ENCODE measurements at places on chromosomes 6 and 20.
A peak's percentile ranks its signal among the peaks of the same experiment; 100 is the strongest.

DNA sequence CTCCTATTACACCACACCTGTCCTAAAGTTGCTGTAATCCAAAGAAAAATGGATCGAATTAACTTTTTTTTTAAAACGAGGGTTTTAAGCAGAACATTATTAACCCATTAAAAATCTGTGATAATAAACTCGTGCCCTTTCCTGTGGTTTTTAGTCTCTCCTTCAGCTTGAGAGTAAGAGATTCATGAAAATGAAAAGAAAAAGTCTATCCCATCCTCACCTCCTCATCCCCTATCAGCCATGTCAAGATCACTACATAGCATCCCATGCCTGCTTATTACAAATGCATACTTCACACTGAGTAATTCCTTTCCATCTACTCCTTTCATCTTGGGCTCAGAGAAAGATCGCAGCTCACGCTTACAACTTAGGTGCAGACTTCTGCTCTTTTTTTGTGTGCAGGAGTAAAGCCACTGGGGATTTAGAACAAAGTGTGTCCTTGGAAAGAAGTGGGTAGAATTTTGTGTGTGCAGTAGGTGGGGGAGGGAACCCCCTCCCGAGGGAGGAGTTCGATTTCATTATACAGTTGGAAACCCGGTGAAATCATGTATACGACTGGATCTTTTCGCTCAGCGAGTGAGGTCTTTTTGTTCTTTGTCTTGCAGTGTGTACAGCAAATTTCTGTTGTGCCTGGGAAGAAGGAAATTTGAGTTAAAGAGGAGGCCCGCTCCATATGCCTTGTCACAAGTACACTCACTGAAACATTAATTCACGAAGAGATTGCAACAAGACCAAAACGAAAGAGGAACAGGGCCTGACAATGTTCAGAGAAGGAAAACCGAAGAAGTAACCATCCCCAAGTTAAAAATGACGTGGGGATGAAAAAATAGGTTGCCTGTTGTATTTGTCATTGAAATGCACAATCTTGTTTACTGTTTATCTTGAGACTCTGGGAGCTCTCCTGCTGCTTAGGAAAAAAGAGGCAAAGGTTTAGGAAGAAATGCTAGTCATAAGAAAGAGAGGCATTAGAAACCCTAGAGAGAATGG, 146.5 kb upstream of the ZNF217 start:
- no peaks in the 10 kb centered on the region for H3K27me3 ChIP-seq
- peak overlapping the region; percentile 87 for H3K27ac ChIP-seq
- DNase-seq, result peak; percentile 37
- H3K4me1 ChIP-seq, result peaks cover 58% of the 10 kb centered on the region
- no peaks in the 10 kb centered on the region for H3K36me3 ChIP-seq
- peak overlapping the region; percentile 77 for H3K4me3 ChIP-seq

- H3K27ac ChIP-seq, result no peak overlapping the region
- no peaks in the 10 kb centered on the region for H3K27me3 ChIP-seq
- H3K4me1 ChIP-seq, result peaks cover 16% of the 10 kb centered on the region
- no peak overlapping the region for H3K4me3 ChIP-seq
- DNase-seq, result no peak
Observed at GRCh38 chr6:52553719-52554118, 23.1 kb downstream of the TRAM2 start.

- H3K4me1 ChIP-seq, result peaks cover 23% of the 10 kb centered on the region
- H3K27me3 ChIP-seq, result no peaks in the 10 kb centered on the region
- no peak for DNase-seq
- no peak overlapping the region for H3K27ac ChIP-seq
- no peaks in the 10 kb centered on the region for H3K36me3 ChIP-seq
- H3K4me3 ChIP-seq, result no peak overlapping the region
Observed at GRCh38 chr6:108796875-108797274, 51.3 kb upstream of the ARMC2 start.

- H3K27me3 ChIP-seq, result no peaks in the 10 kb centered on the region
- H3K36me3 ChIP-seq, result peaks cover 40% of the 10 kb centered on the region
- peaks cover 84% of the 10 kb centered on the region for H3K4me1 ChIP-seq
- H3K4me3 ChIP-seq, result no peak overlapping the region
- DNase-seq, result no peak
Observed at GRCh38 chr6:15441215-15441868, 195.5 kb downstream of the JARID2 start.

DNA sequence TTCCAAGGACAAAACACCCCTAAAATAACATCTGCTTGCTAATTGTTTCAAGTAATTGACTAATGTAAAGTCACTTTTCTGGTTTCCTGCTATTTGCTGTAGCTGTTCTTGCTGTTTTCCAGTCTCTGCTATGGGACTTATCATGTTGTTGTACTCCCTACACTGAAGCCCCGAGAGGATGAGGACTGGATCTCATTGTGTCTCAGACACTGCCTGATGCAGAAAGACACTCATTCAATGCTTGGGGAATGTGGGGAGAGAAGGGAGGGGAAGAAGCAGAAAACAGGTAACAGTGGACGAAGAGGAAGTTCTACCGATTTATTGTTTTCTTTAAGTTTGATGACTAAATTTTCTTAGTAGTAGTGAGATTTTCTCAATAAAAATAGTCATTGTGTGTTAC, 79.8 kb downstream of the DOK5 start:
- H3K27me3 ChIP-seq, result peaks cover 14% of the 10 kb centered on the region
- H3K36me3 ChIP-seq, result no peaks in the 10 kb centered on the region
- H3K4me1 ChIP-seq, result peaks cover 9% of the 10 kb centered on the region

DNA sequence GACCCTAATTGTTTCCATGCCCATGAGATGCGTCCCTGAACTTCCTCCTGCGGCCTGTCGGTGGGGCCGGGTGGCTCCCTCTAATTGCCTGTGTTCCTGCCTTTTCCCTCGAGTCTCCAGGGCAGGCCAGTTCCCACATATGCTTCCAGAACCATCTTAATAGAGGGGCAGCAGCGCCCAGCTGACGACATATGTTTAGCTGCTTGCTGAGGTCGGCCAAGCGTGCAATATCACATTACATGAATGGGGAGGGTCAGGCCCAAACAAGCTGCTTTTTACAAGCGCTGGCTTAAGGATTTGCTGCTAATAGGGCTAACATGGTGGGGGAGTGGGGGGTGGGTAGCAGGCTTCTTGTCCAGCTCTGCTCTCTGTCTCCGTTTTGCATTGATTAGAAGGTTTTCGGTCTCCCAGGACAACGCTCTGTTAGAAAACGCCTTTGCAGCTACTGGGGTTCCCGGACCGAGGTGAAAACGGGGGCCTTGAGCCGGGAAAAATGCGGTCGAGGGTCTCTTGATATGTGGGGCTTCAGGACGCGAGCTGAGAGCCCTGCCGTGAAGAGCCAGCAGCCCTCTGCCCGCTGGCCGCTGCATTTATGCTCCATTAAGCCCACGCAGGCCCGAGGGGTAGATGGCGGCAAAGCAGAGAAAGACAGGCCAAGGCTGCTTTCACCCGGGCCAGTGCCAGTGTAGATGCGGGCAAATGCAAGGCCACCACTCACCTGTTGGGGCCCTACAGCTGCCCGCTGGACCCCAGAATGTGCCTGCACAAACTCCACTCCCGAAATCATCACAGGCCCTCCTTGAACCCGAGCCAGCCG, 308.5 kb downstream of the BMP7 start:
- no peak overlapping the region for H3K4me3 ChIP-seq
- no peaks in the 10 kb centered on the region for H3K36me3 ChIP-seq
- H3K27ac ChIP-seq, result no peak overlapping the region

- no peaks in the 10 kb centered on the region for H3K36me3 ChIP-seq
- H3K27ac ChIP-seq, result no peak overlapping the region
- peaks cover 4% of the 10 kb centered on the region for H3K4me1 ChIP-seq
- no peak for DNase-seq
- peaks cover 40% of the 10 kb centered on the region for H3K27me3 ChIP-seq
Observed at GRCh38 chr6:44278774-44279697, 8.8 kb downstream of the TMEM151B start.

DNA sequence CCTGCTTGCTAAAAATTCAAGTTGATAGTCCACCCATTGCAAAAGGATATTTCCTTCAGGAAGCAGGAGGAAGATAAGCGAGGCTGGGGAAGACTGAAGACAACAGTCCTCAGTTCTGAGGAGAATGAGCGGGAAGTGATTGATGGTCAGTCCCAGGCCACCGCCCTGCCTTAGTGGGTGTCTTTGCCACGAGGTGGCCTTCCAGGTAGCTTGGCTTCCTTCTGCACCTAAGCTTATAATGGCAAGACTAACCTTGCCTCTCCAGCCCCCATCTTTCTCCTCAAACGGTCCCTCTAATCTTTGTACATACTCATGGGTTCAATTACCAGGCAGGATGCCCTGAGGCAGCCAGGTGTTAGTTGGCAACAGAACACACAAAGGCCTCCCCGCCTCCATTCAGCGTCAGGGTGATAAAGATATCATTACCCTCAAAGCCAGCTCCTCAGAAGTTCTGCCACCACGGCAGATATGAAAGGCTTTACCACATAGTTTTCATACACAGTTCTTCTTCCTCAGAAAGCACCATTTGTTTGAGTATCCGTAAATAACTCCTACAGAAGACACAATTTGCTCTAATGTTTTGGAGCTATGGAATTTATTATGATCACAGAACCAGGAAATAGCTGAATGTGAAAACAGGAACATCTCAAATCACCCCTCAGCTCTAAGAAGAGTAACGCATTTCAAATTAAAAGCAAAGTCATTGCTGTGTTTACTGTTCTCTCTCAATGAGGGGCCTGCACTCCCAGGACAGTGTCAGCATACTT, 249.4 kb downstream of the ATXN1 start:
- no peaks in the 10 kb centered on the region for H3K27me3 ChIP-seq
- H3K36me3 ChIP-seq, result peaks cover 7% of the 10 kb centered on the region
- H3K4me1 ChIP-seq, result peaks cover 49% of the 10 kb centered on the region
- H3K27ac ChIP-seq, result peak overlapping the region; percentile 75
- DNase-seq, result peak; percentile 47
- peak overlapping the region; percentile 21 for H3K4me3 ChIP-seq

DNA sequence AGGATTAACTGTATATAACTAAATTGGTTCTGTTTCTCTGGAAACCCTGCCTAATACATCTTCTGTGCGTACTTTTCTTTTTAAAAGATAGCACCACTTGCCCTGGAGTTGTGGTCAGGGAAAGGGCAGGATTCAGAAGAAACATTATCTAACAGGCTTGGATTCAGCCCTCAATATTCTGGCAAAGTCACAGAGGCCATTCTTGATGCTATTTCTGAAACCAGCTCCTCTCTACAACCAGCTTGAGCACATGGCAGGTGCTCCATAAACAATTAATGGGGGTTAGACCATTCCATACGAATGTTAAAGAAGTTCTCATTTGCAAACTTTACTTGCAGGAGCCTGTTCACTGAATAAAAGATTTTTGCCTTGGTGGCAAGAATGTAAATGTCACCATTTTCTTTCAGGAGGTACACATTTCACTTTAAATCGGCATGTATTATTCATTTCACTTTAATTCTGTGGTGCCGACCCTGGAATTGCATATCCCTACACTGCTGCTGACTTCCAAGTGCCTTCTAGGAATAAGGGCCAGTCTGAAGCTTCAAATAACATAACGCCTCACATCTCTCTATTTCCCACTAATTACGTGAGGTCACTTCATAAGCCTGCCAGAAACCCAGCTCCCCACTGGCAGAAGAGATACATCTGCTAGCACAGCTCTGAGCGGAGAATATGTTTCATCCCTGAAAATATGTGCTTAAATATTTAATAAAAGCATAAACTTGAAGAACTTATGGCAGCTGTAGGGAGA, 248.7 kb downstream of the ADGRG6 start:
- no peak overlapping the region for H3K27ac ChIP-seq
- H3K4me3 ChIP-seq, result no peak overlapping the region
- no peaks in the 10 kb centered on the region for H3K27me3 ChIP-seq
- no peaks in the 10 kb centered on the region for H3K36me3 ChIP-seq
- DNase-seq, result no peak

GRCh38 chr6:144908004-144908403, 622.9 kb downstream of the UTRN start:
- no peak overlapping the region for H3K4me3 ChIP-seq
- peaks cover 11% of the 10 kb centered on the region for H3K27me3 ChIP-seq
- H3K36me3 ChIP-seq, result no peaks in the 10 kb centered on the region
- H3K4me1 ChIP-seq, result peaks cover 6% of the 10 kb centered on the region
- DNase-seq, result no peak

DNA sequence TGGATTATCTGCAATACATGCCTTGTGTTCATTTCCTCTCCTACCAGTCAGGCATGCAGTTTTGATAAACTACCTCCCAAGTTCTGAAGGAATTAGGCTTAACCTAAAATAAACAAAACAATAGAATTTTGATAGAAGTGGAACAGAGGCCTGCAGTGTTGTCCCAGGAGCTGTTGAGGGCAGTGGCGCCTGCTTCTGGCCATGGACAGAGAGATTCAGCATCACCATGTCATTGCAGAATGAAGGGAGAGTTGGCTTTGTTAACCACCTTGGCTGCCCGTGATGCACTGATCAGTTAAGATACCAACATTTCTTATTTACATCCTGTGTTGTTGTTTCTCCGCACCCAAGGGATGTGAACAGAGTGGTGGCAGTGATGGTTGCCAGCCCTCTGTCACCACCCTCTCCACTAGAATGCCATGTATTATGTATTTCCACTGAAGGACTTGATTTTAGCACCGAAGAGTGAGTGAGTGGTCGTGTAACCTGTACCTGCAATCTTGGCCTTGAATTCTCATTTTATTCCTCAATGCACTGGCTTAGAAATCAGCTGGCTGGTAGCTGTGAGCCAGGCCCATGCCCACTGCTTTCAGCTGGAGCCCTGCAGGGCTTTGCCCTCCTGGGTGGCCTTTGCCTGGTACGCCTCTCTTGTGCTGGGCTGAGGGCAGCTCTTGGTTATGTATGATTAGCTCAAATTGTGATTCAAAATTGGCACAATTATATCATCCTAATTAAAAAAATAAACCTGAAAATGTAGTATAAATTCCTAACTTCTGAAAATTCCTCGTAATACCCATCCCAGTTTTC, 56.5 kb downstream of the SHLD1 start:
- no peak overlapping the region for H3K27ac ChIP-seq
- peaks cover 12% of the 10 kb centered on the region for H3K36me3 ChIP-seq
- no peak for DNase-seq
- no peaks in the 10 kb centered on the region for H3K27me3 ChIP-seq

DNA sequence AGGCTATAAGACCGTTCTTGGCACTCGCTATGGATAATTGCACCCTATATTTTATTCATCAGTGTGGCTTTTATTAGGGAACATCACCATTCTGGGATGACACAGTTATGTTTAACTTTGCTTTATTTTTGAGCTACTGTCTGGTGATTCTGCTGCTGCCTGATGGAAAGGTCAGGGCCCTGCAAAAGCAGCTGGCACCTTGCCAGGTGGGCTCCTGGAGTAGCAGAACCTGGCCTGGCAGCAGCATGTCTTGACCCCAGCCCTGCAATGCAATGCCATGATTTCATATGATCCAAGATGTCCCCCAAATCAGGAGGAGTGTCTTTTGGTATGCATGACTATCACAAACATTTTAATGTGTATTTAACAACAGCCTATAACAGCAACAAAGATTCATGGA, 228.4 kb upstream of the RSPO3 start:
- no peaks in the 10 kb centered on the region for H3K36me3 ChIP-seq
- H3K27ac ChIP-seq, result no peak overlapping the region
- no peaks in the 10 kb centered on the region for H3K4me1 ChIP-seq
- H3K4me3 ChIP-seq, result no peak overlapping the region
- DNase-seq, result no peak

GRCh38 chr6:8674126-8674525, 238.8 kb upstream of the SLC35B3 start:
- no peak for DNase-seq
- H3K4me3 ChIP-seq, result no peak overlapping the region
- H3K4me1 ChIP-seq, result no peaks in the 10 kb centered on the region
- no peak overlapping the region for H3K27ac ChIP-seq
- H3K27me3 ChIP-seq, result no peaks in the 10 kb centered on the region

All from activated T-cell treated with anti-CD3 and anti-CD28 coated beads, Interleukin-2, amount 50 U/mL, for 24 hours (primary cell).